ENCODE measurements at places on chromosomes 5 and 9.

- DNase-seq: no peak
Observed at GRCh38 chr9:36187414-36187813, 3.3 kb upstream of the CLTA start.

DNA sequence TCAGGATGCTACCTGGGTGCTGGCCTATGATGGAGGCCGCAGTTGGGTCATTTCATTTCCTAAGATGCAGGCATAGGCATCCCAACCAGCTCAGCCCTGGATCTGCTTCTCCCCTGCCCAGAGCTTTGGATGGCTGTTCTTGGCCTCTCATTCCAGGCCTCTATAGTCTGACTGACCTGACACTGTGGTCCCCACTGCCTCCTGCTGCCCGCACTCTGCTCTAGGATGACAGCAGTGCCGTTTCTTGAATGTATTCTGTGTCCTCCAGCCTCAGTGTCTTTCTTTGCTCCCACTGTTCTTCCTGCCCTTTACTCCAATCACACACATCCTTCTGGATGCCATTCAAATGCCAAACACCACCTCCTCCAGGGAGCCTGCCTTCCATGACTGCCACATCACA, 235.7 kb downstream of the HSPA4 start:
- no peak for DNase-seq

DNA sequence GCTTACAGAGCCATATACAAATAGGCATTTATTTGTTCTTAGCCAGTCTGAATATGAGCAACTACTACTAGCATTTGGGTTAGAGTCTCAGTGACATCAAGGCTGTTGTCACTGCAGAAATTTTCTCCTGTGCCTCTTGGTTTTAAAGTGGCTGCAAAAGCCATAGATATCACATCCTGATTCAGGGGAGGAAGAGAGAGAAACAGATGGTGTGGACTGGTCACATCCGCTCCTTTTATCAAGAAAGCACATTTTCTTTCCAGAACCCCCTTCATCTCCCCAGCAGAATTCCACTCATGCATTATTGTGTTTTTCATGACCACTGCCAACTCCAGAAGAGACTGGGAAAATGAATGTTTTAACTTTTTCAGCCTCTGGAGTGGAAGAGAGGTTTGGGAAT, 69.8 kb downstream of the PTTG1 start:
- DNase-seq: no peak

DNA sequence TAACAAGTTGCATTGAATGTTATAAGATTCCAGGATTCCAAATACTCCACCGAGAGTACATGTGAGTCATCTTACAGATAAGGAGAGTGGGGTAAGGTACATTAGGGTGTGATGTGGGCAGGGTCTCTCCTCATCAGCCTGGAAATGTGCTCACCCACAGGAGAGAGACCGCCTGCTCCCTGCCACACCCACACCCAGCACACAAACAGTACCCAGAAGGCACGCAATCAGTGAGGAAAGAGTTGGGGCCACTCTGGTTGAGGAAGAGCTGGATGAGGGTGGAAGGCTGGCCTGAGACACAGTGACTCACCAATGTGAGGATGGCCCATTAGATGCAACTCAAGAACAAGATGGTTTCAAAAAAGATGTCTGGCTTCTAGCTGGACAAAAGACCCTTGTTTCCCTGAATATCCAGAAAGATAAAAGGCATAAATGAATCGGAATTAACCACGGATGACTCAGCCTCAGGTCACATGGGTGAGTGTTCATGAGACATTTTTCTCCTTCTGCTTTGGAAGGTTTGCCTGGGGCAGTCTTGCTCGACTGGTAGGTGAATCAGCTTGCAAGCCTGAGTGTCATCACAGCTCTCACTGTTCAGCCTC, 51.1 kb upstream of the LHFPL2 start:
- no peak for DNase-seq

GRCh38 chr5:40404613-40405012, 275.1 kb upstream of the PTGER4 start:
- no peak for DNase-seq

DNA sequence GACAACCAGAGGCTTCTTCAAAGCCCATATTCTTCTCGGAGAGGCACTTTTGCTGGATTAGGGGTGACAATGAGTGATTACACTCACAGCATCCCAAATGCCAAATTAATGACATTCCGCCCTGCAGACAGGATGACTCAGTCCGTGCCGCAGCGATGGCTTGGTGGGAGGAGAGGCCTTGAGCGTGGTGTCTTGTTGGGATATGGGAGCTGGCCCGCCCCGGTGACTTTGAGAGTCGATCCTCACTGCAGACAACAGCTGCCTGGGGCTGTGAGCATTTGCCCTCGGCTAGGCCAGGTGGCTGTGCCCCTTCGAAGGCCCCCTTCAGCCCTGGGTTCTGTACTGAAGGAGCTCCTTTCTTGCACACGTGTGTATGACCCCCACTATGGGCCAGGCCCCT, 29.8 kb downstream of the OLFM1 start:
- no peak for DNase-seq

- DNase-seq: no peak
Observed at GRCh38 chr5:156922207-156922792, 40.7 kb downstream of the TIMD4 start.

- no peak for DNase-seq
Observed at GRCh38 chr5:59282726-59283125, 610.8 kb downstream of the PDE4D start.

DNA sequence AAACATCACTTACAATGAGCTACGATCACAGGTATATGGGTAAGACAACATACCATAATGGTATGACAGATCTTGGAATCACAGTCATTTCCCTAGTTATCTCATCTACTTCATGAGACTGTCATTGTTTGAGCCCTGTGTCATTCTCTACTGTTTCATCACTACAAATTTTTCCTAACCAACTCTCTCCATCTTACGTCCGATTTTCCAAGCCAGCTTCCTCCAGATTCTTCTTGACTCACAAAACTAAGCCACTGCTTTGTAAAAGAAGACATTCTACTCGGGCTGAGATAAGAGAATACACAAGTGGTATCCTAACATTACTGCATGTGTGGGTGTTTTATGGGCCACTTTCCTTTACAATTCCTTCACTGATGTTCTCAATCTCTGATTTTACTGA, 49.6 kb downstream of the SERINC5 start:
- DNase-seq: no peak

- no peak for DNase-seq
Observed at GRCh38 chr5:143715616-143716015, 96.3 kb upstream of the HMHB1 start.

DNA sequence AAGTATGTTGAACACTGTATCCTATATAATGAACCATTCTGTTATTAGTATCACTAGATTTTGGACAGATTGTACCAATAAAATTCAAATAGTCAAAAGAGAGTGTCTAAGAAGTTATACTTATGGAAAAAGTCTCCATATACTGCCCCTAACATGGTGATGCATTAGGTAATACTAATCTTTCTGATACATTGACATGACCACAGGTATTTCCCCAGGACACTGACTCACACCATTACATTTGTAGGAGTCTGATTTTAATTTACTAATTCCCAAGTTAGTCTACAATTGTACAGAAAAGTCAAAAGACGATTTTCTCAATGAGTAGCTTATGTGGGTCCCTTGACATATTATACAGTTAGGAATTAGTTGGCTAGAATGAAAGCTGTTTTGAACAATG, 593.8 kb downstream of the ISL1 start:
- DNase-seq: no peak

GRCh38 chr5:29972597-29972996, 1220.9 kb upstream of the CDH6 start:
- DNase-seq: no peak

GRCh38 chr9:134505032-134505431, 136.6 kb upstream of the COL5A1 start:
- no peak for DNase-seq

DNA sequence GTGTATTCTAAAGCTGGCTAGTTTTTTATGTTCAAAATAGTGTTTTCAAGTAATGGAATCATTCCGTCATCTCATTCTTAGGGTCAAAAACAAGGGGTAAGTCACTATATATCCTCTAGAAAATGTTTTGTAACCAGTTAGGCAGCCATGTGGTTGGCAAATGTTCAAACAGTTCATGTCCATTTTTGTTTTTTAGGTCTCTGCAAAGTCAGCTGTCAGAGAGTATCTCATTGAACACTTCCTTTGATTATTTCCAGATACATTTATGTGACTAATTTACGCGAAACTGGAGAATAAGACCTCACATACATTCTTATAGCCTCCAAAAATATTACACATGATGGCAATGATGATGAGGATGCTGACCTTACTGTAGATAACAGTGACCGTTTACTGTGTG, 50.4 kb downstream of the TRIO start:
- DNase-seq: no peak

- DNase-seq: no peak
Observed at GRCh38 chr5:156758011-156758791, 91.9 kb upstream of the PPP1R2B start.

DNA sequence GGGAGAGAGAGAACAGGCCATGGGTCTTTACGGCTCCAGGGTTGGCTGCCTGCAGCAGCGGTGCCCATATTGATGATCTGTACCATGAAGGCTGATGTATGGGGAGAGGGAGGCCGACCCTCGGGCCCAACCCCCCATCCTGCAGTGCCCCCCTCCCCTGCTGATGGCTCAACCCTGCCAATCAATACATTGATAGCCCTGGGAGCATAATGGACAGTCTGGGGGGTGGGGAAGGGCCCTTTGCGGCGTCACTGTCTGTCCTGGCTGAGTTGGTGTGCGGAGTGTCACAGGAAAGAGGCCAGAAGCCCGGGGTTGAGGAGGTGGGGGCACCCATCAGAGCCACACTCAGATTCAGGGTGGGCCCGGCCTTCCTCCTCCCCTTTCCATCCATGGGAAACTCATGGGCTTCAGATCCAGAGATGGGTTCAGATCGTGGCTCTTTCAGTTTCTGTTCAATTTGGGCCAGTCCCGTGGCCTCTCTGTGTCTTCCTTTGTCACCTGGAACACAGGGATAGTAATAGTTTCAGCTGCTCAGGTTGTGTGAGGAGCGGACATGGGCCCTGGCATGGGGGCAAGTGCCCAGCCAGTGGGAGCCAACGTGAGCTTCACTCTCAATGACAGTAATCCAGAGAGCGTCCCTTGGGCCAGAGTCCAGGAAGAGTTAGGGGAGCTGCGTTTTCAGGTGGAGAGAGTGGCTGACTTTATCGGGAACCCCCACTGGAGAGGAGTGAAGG, 9.5 kb downstream of the FGF18 start:
- DNase-seq: no peak

DNA sequence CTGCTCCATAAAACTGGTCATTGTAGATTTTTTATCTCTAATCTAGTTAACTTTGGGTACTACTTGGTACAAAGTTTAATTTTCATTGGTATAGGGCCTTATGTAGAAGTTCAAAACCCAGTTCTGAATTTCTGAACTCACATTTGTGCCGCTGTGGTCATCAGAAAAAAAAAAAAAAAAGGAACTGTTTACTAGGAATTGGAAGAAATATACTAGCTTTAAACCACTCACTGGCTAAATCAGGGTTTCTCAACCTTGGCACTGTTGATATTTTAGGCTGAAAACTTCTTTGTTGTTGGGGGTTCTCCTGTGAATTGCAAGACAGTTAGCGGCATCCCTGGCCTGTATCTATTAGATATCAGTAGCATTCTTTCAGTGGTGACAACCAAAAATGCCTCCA, 4.1 kb upstream of the ZFYVE16 start:
- no peak for DNase-seq

DNA sequence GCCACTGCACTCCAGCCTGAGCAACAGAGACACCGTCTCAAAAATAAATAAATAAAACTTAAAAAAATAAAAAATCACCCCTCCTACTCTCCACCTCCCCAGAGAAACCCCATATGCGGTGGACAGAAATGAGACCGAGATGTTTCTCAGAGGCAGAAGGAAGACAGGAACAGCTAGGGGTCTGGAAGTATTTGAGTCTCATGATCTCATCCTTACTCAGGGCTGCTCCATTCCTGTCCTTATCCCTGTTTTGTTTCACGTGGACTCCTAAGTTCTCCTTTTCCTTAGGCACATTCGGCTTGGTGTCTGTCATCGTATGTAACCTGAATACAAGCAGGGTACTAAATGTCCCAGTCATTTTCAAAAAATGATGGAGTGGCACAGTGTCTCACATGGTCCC, 76.1 kb downstream of the C9orf50 start:
- DNase-seq: no peak

DNA sequence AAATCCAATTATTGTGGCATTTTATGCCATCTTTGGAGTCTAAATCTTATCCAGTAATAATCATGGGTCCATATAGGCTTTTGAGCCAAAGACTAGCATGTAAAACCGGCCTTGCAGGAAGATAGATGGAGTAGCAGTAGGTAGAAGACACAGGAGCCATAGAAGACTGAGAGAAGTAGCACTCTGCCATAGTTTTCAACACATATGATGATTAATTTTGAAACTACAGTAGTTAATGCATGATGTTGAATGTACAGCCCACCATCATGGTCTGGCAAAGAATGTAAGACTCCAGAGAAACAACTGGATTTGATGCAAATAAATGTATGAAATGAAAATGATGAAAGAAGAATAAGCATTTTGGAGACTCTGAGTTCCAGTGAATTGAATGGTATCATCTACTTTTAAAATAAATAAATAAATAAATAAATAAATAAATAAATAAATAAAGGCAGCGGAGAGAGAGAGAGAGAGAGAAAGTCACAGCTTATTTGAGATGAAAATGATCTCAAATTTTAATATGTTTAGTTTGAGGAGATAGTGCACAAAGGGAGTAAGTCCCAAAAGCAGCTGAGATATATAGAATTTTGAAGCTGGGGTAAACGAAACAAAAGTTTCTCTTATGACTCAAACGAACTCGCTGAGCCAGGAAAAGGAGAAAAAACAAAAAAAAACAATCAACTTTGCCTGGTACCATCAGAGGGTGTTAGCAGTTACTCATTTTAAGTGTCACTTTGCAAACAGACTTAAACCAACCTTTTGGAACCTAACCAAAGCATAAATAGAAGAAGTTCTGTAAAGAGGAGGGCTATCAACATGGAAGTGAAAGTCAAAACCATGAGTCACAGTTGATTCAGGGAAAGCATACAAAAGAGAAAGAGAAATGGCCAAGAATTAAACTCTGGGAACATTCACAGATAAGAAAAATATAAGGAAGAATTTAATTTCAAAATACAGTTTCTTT, 388.7 kb downstream of the CETN3 start:
- no peak for DNase-seq

DNA sequence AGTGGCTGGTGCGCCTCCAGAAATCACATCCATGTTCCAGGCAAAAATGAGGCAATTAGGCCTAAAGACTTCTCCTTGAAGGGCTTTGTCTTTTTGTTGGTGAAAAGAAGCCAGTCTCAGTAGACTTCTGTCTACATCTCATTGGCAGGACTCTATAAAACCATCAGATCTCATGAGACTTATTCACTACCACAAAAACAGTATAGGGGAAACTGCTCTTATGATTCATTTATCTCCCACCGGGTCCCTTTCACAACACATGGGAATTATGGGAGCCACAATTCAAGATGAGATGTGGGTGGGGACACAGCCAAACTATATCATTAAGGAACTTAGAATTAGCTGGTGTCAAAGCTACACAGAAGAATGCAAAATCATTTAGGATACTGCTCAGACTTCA, 77.7 kb upstream of the SNX2 start:
- no peak for DNase-seq

DNA sequence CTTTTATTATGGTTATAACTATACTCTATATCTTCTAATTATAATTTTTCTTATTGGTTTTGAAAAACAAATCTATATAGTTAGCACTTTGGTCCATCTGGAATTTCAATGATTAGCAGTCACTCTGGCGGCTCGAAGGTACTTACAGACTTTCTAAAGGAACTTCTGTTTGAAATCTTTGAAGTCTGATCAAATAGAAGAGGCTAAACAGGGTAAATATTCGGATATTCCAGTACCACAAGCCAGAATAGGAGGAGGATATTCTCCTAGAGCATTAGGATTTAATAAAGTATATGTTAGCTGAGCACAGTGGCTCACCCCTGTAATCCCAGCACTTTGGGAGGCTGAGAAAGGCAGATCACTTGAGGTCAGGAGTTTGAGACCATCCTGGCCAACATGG, 38.7 kb upstream of the HSD17B3 start:
- no peak for DNase-seq
